ENCODE measurements at places on chromosomes 11 and 22.

- DNase-seq: no peak
These were observed 10.0 kb downstream of the SHANK2 start for GRCh38 chr11:71242391-71242790.

DNA sequence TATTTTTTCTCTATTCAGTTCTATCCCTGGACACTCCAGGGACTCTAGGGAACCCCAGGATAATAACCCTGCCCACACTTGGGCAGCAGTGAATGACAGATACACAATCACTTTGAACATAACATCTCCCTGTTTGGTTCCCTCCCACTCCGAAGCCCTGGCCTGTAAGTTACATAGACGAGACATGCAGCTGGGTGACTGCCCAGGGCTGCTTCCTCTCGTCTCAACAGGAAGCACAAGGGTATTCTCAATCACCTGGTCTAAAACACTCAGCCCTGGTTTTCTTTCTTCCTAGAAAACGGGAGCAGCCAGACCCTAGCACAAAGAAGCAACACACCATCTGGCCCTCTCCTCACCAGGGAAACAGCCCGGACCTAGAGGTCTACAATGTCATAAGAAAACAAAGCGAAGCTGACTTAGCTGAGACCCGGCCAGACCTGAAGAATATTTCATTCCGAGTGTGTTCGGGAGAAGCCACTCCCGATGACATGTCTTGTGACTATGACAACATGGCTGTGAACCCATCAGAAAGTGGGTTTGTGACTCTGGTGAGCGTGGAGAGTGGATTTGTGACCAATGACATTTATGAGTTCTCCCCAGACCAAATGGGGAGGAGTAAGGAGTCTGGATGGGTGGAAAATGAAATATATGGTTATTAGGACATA, 19.4 kb downstream of the LAYN start:
- DNase-seq: no peak

- DNase-seq: no peak
These were observed 94.0 kb upstream of the OR4B1 start for GRCh38 chr11:48122656-48123055.

DNA sequence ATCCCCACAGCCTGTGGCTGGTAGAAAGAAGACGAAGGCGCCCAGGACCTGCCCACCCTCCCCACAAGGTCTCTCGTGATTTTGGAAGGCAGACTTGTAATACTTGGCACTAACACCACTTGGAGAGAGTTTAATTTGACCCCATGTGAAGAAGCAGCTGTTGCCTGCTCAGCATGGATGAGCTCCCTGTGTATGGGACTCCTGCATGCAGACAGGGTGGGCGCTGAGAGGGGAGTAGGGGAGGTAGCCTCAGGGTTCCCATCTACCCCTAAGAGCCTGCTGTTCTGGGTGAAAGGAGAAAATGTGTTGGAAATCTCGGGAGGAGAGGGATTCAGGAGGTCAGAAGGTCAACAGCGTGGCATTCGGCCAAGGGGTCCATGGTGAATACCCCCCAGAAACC, 625.9 kb downstream of the TBC1D22A start:
- DNase-seq: no peak

GRCh38 chr22:33519071-33519973, 401.0 kb downstream of the LARGE1 start:
- no peak for DNase-seq
